Activated CD4-positive, alpha-beta memory T cell treated with anti-CD3 and anti-CD28 coated beads, Interleukin-2, amount 10 ng/mL, durations not matched to agents 7 days and 5 days (primary cell): ENCODE measurements at places on chromosomes 5 and 9. TPM values are rescaled to one million over a fixed set of nuclear protein-coding genes. Genes with fewer than 3 reads are reported as not detected.
A peak's percentile ranks its signal among the peaks of the same experiment; 100 is the strongest.

The FLT4 gene
- total RNA-seq: 0.38 TPM

GRCh38 chr9:137989999-137990715, 112.6 kb downstream of the CACNA1B start:
- DNase-seq: peak; percentile 8

The LCN15 gene
- not detected for total RNA-seq

DNA sequence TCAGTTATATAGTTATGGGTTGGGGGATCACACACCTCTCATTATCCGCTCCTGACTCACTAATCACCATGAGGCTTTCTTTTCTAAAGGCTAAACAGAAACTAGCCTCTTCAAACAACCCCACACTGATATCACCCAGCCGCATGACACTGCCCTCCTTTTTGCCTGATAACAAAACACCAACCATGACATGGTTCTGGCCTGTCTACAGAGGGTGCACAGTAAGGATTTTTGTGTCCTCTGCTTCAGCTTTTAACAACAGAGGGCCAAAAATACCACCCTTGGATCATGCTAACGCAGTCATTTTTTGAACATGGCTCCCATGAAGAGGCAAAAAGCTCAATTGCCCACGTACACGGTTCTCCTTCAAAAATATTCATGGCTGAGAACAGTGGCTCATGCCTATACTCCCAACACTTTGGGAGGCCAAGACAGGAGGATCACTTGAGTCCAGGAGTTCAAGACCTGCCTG, 4.0 kb downstream of the CMBL start:
- DNase-seq: no peak

- DNase-seq: no peak
These were observed 106.1 kb upstream of the CDH9 start for GRCh38 chr5:27144456-27144855.

DNA sequence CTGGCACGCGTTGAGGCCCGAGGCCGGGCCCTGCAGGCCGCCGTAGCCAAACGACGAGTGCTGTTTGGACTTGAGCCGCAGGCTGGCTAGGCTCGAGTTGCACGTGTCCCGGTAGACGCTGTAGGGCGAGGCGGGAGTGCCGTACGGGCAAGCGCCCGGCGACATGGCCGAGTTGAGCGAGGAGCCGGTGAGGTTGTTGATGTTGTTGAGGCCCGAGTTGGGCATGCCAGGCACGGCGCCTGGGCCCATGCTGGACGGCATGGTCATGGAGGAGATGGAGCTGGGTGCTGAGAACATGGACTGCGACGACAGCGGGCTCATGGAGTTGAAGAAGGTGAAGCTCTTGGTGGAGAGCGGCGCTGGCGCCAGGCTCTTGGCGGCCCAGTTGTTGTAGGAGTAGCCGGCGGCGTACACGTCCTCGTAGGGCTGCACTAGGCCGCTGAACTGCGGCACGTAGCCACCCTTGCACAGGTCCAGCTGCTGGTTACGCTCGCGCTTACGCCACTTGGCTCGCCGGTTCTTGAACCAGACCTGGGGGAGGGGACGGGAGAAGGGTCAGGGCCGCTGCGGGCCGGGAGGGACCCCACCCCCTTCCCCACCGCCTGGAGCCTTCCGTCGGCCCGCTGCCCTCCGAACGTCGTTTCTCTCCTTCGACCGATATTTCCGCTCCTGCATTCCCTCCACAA, 5.1 kb downstream of the PITX1 start:
- no peak for DNase-seq

DNA sequence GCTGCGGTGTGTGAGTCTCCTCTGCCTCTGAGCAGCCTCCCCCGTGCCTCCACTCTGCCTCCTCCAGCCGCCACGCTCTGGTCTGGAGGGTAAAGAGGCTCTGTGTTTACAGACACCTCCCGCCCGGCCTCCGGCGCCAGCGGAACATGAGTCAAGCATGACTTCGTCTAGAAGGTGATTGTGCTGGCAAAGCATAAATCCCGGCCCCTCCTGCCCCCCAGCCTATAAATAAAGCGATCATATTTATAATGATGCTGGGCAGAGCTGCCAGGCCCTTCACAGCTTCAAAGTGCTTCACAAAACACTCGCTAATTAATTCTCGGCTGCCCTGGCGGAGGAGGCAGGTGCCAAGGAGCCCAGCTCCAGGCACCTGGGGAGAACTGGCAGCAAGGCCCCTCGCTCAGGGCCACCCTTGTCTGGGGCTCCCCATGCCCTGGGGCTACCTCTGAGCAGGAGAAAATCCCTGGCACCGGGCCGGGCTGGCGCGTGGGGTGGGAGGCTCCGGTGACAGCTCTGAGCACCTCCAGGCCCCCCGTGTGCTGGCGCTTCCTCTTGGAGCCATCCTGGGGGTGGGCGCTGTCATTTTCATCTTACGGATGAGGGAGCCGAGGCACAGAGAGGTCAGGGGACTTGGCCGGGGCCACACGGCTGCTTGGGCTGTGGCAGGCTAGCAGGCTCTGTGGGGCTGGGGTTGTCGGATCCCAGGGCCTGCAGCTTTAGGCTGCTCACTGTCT, 87.8 kb downstream of the RXRA start:
- no peak for DNase-seq

DNA sequence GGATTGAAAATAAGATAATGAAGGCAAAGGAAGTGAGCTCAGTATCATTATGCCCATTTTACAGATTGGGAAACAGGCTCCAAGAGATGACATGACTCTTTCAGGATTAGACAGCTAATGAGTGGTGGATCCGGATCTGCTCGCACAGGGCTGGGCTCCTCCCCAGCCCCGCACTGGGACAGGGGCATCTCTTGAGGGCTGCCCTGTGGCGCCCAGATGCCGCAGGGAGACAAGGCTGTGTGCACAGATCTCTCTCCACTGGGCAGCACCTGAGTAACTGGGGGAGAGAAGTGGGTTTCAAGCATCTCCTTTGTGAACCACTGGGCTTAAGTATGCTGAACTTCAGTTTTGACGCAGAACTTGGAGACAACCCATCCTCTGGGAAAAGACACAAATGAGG, 43.9 kb downstream of the ADAMTS2 start:
- no peak for DNase-seq

- DNase-seq: no peak
These were observed 338.6 kb downstream of the SLIT3 start for GRCh38 chr5:168962306-168962705.

The SLC6A18 gene
- not detected for total RNA-seq
